ENCODE measurements at places on chromosomes 12 and 14. TPM values are rescaled to one million over a fixed set of nuclear protein-coding genes. Genes with fewer than 3 reads are reported as not detected.

The OTX2 gene
- total RNA-seq: not detected

The MYH6 gene
- 0.02 TPM for total RNA-seq

The GPHB5 gene
- total RNA-seq: not detected

The KRT86 gene
- total RNA-seq: 47.1 TPM

The ANKRD33 gene
- total RNA-seq: not detected

The MMP17 gene
- 5.3 TPM for total RNA-seq

The TGFB3 gene
- 0.84 TPM for total RNA-seq

The REM2 gene
- total RNA-seq: 0.26 TPM

The PLD4 gene
- total RNA-seq: 0.05 TPM

Measured in A549 treated with ZK216348 at 1 μM for 4 hours (cell line).